ENCODE measurements at places on chromosomes 1 and 21.

GRCh38 chr1:221071777-221072176 lies 192.5 kb downstream of the HLX start:
- no peak for DNase-seq

DNA sequence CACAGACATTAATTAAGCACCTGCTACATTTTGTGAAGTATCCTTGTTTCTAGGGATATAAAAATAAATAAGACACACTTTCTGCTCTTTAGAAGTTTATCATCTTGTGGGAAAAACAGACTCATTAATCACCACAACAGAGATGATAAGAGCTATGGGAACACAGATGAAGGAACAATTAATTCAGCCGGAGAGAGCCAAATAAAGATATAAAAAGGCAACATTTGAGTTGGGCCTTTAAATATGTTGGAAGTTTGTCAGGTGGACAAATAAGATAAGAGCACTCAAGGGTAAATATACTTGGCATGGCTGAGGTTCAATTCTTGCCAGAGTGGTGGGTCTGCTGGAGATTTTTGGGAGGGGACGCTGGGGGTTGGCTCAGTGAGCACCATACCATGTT lies 34.2 kb upstream of the VTCN1 start:
- no peak for DNase-seq

DNA sequence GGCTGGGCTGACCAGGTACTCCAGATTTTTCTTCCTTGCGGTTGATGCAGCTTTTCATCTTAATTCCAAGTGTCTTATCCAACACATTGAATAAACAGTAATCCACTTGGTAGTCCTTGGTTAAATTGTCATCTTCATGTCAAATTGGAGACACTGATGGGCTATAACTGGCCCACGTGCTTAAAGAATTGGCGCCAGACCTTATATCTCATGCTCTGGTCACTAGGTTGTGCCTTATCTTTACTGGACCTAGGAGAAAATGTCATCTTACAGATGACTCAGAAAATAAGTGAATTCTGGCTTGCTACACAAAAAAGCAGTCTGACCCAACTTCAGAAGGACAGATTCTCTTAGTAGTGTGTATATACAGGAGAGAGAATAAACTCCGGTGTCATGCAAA lies 16.2 kb downstream of the LRRC42 start:
- DNase-seq: no peak

DNA sequence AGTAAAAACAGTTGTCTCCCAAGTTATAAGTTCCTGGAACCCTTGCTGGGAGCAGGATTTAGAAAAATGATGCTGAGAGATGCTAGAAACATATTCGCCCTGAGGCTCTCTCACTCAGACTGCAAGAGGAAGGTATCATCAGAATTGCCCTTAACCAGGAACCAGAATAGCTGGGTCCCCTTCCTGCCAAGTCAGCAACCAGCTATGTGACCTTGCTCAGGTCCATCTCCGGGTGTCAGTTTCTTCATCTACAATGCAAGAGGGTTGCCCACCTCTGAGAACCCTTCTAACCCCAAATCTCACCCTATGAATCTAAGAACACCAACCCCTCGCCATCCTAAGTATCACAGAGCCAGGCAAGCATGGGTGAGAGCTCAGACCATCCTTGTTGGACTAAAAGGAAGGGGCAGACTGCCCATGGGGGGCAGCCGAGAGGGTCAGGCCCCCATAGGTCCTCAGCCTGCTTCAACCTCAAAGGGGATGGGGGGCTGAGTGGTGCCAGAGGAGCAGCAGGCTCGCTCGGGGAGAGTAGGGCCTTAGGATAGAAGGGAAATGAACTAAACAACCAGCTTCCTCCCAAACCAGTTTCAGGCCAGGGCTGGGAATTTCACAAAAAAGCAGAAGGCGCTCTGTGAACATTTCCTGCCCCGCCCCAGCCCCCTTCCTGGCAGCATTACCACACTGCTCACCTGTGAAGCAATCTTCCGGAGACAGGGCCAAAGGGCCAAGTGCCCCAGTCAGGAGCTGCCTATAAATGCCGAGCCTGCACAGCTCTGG lies 390 bp upstream of the S100A9 start:
- no peak for DNase-seq

DNA sequence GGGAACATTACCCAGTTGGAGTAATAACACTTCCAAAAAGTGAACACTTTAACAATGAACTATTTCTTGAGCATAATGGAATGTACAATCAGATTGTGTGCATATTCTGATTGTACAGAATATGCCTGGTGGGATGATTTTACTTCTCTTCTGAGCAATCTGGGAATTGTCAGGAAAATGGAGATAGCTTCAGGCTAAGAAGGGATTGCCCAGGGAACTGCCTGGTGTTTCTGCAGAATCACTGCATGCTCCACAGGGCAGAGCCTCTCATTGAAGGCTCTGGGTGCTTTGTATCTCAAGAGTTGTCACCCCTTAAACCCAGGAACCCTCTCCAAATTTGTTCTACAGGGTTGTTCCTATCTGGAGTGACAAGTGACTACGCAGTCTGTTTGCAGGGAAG lies 51.2 kb downstream of the UTP25 start:
- DNase-seq: no peak

DNA sequence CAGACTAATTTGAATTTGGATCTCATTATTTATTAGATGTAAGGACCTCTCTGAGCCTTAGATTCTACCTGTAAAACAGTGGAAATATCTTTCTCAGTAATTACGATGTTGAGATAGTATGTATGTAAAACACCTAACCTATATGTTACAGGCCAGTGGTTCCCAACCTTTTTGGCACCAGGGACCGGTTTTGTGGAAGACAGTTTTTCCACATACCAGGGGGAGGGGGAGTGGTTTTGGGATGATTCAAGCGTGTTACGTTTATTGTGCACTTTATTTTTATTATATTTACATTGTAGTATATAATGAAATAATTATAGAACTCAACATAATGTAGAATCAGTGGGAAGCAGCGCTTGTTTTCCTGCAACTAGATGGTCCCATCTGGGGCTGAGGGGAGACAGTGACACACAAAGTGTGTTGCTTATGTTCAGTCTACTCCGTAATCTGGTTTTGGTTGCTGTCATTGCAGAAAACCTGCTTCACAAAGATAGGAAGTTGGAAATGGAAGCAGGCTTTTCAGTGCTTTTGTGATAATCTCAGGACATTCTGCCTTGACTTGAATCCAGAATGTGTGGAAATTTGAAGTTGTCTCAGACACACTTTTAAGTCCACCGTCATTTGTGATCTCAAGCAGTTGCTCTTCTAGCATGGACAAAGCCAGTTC lies 12.8 kb downstream of the XPR1 start:
- DNase-seq: no peak

DNA sequence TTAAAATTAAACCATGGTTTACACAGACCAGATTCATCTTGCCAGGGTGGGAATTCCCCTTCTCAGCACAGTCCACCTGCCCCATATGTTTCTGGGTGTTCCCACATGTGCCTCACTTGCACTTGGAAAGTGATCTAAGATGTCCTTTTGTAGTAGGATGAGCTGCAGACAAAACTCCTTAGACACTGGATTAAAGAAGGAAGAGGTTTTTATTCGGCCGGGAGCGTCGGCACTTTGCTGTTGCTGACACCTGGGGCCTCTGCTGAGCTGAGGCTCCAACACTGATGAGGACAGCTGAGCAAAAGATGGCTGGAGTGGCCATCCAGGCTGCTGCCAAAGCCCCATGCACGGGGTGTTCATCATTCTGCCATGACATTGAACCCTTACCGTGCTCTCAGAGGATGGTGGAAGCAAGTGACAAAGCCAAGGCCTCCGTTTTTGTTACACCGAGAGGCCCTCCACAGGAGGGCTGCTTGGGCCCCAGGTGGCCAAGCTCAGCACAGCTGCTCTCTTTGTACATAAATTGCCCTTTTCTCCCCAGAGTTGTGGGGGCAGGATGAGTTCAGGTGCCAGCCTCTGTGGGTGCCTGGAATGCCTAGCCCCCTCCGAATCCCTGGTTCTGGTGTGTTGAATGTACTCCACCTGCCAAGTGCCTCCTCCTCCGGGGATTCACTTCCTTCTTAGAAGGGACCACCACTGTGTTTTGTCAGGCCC lies 7.3 kb upstream of the ACOT11 start:
- DNase-seq: no peak

DNA sequence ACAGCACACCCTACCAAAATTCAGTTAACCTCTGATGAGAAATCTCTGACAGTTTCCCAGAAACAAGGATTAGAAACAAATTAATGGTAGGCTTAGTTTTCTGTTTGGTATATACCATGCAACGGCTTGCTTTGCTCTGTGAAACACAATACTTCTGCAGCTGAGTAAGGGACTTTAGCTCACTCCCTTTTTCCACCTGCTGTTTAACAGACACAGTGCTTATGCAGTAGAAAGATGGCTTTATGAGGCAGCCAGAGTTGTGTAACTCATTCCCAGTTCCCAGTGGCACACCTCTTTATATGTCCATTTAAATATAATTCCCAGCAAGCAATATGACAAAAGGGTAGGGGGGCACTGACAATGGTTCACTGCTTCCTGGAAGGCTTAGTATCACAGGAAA lies 124.0 kb downstream of the PIGK start:
- DNase-seq: no peak

- no peak for DNase-seq
Observed at GRCh38 chr21:38861989-38862683, 56.4 kb downstream of the ETS2 start.

GRCh38 chr21:39106881-39107462 lies 76.3 kb downstream of the PSMG1 start:
- DNase-seq: no peak

DNA sequence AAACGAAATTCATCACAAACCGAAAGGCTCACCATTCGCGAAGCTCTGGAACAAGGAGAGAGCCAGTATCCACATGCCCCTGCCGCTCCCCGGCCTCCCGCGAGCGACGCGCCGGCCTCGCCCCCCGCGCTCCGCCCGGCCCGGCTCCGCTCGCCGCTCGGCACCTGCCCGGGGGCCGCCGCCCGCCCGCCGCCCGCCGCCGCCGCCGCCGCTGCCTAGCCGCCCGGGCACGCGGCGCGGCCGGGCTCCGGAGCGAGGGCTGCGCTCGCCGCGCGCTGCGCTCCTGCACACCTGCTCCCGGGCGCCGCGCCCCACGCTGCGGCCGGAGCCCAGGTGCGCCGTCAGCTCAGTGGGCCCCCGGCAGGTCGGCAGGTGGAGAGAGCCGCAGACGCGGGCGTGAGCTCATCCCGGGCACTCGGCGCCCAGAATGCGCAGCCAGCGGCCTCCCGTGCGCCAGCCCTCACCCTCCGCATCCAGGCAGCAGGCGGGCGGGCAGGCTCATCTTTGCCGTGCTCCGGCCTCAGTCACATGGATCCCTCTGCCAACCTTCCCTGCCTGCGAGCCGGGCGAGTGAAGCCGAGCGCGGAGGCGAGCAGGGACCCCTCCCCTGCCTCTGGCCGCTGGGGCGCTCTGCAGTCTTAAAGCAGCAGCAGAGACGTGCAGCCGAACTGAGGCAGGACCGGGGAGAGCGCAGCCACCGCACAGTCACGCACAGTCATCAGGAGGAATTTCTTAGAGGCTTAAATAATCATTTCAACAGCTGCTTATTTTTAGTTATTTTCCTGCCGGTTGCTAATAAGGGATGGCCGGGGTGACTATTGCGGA lies at the start of gene DSCAM:
Gene DSCAM, minus strand, starts transcription at position 572 of the 825 bp plus-strand sequence. Its CDS starts 497 bp downstream, at position 75.
- no peak for DNase-seq

DNA sequence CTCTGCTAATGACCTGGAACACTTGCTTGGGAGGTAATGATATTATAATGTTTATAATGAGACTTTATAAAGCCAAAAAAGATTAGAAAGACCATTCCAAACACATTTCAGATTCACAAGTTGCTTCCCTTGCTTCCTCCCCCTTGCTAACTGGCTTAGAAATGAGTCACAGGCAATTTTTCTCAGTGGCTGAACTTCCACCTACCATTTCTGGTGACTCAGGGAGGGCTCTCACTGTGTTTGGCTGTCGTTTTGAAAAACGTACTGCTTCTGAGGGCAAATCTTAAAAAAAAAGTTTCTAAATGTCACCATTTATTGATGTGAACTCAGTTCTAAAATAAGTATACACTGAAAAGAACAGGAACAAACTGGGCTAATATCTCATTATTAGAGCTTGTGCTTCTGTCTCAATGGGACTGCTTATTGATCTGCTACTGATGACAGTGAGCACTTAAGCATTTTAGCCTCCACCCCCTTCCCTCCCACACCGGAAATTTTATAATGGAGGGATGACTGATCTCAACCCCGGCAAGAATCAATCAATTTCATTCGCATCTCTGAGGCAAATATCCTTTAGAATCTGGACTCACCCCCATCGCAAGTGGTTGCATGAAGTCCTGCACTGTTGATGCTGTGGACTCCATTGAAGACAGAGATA lies 278.3 kb downstream of the KCTD3 start:
- peak; percentile 51 for DNase-seq

DNA sequence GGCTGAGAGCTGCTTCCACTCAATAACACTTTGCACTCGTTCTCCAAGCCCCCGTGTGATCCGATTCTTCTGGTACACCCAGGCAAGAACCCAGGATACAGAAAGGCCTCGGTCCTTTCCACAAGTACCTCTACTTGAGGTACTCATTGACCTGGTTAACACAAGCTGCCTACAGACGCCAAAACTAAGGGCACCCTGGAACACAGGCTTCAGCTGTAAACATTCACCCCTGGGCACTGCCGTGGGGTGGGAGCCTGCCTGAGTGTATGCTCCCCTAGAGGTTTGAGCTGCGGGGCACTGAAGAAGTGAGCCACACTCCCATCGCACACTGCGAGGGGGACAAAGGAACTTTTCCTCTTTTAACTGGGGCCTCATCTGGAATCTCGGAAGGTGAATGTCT lies 30.5 kb downstream of the LRRC3 start:
- no peak for DNase-seq

DNA sequence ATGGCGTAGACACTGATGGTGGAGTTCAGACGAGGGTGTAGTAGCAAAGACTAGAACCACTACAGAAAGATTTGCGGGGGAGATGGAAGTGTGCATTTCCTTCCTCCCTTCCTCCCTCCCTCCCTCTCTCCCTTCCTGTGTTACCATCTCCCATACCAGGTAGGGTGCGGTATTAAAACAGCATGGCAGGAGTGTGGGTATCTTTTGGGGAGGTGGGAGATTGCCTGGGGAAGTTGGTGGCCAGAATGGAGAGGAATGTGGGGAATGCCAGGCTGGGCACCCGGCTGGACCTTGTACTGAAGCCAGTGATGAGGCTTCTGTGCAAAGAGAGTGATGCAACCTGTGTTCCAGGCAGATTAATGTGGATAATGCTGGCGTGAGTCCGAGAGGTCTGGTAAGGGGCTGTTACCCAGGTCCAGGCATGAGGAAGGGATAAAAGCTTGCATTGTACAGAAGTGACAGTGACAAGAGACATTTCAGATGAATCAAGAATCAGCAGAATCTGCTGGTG lies 30.3 kb upstream of the PPP2R5A start:
- no peak for DNase-seq

- DNase-seq: no peak
Observed at GRCh38 chr1:65827346-65827745, 34.7 kb downstream of the PDE4B start.

DNA sequence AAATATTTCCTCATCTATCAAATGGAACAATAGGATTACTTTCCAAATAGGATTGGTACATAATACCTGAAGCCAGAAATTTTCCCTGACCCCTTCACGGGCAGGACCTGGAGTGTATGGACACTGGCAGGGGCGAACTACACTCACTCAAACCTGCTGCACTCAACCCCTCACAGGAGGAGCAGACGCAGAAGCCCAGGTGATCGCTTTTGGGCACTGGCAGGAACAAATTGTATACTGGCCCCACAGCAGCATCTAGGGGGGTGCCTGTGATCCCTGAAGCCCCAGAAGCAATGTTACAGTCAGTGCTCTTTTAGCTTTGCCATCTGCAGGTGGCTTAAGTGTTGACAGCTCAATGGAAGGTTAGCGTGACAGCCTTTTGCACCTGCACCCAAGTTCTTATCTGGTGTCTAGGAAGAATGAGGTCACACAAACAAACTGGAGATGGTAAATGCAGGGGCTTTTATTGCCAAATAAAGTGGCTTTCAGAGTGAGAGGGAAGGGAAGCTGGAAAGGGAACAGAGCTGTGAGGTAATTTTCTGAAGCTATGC lies 199.2 kb upstream of the NEGR1 start:
- DNase-seq: no peak

All from COLO829 (cell line).